ENCODE measurements at places on chromosomes 11 and 22.

- DNase-seq, result peak; percentile 97
Observed at GRCh38 chr11:8682303-8683114, at the start of the genes RPL27A and TRIM66. RPL27A (plus strand) TSS chr11:8682792; CDS start chr11:8682814, 22 bp downstream. TRIM66 (minus strand) TSS chr11:8682665; CDS start chr11:8672274, 10,391 bp downstream.

DNA sequence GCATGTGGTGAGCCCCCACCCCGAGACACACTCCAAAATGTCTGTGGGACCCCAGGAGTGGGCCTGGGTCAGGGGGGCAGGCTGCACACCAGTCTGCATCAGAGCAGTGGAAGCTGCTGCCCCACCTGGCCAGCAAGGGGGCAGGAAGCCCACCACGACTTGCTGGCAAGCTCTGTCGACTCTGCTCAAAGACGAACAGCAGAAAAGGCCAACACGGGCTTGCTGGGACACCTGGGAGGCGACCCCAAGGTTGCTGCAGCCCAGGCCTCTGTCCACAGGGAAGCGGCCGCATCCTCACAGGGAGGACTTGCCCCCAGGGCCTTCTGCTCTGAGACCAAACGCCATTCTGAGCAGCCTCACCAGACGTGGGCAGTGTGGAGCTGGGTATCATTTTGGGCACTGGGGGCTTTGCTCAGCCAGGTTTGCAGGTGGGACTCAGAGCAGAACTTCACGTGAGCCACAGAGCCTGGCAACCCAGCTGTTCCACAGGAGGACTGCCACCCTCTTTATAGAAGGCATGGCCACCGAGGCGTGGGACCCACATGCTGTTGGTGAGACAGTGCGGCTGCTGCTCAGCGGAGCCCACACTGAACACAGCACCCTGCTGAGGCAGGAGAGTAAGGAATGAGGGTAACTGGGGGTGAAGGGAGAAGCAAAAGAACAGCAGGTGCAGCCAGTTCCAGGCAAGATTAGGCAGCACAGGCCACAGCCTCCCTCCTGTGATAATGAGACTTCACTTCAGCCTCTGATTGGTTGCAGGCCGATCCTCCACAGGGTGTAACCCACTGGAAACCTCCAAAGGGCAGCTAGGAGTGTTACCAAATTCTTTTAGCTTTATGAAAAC lies 11.0 kb downstream of the IL17REL start:
- DNase-seq, result peak; percentile 88

DNA sequence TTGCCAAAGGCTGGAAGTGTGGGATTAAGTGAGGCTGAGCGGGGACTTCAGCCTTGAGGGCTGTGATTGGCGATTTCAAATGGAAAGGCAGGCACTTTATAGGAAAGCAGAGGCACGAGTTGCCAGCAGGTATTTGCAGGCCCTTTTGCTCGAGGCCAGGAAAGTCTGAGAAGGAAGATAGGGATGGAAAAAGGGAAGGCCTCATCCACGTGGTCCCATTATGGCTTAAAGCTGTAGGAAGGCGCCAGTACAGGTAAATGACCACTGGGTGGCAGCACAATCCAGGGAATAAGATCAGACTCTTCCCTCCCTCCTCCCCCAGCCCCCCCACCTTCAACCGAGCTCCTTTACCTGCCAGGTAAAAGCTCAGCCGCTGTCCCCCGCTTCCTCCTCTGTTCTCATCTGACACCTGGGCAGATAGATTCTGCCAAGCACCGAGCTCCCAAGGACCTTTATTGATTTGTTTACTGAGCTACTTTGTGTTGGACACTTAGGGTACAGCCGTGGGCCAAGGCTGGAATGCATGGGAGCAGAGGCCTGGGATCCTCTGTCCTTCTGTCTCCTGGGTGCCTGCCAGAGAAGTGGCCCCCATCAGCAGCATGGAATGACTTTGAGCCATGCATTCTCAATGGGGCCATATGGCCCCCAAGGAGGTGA lies 7.5 kb downstream of the P2RX3 start:
- no peak for DNase-seq

- DNase-seq, result no peak
Observed at GRCh38 chr11:127592371-127592770, 591.8 kb upstream of the KIRREL3 start.

GRCh38 chr22:17855572-17856290 lies 81.5 kb upstream of the BID start:
- DNase-seq, result no peak

- DNase-seq, result no peak
Observed at GRCh38 chr11:93216511-93217101, 18.8 kb upstream of the SLC36A4 start.

DNA sequence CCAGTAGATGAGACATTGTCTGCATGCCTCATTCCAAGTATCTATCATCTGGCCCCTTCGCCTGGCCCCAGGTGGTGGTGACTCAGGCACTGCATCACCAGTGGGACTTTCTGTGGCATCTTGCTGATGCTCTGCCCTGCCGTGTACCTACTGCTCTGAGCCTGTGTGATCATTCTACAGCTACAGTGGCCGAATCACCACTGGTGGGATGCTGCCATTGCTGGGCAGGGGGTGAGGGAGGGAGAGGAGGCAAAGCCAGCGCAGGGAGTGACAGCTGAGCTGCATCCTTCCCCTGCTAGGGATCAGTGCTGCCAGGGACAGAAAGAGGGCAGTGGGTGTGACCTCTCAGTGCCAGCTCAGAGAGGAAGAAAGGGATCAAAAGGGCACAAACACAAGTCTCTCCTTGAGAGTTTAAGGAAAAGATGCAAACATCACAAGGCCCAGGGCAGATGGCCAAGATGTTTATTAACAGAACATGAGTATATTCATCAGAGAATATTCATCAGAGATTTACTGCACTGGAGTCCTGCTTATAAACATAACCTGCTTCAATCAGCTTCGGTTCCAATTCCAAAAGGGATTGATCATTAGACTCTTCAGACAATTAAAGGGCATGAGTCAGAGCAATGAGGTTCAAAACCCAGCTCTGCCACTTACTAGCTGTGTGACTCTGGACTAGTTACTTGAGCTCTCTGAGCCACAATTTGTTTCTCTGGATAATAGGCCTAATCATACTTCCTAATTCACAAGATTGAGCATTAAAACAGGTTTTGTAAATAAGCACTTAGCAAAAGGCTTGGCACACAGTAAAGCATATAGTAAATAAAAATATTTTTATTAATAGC lies 109.8 kb downstream of the NAT10 start:
- no peak for DNase-seq

- no peak for DNase-seq
Observed at GRCh38 chr11:130907229-130907628, 9.1 kb downstream of the SNX19 start.

- no peak for DNase-seq
Observed at GRCh38 chr22:23385678-23386631, 194.1 kb downstream of the IGLL1 start.

- DNase-seq, result no peak
Observed at GRCh38 chr11:119486016-119486415, 63.0 kb upstream of the THY1 start.

DNA sequence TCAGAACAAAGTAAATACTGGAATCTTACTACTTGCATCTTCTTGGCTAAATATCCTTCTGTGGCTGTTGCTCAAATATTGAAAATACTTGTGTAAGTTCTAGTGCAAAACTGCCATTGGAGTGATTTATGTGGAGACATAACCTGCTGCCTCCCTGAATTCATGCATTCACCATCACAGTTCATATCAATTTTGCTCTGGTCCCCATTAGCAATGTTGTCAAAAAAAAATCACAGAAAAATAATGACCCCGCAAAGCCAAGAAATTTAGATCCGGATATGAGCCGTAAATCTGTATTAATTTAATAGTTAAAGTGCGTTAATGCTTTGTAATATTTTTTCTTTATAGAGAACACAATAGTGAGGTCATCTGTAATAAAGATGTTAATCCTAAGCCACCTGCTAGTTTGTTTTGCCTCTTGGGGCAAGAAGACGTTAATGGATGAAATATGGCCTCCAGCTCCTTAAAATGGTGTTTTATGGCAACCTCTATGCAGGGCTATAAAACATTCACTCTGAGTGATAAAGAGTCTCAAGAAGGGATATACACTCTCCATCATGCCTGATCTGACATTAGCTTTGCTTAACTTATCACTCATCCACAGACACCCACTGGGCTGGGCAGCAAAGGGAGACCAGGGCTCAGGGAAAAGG lies 255.9 kb downstream of the INSC start:
- no peak for DNase-seq

- DNase-seq, result peak; percentile 92
Observed at GRCh38 chr11:44036811-44037657, 10.7 kb upstream of the ACCSL start.

DNA sequence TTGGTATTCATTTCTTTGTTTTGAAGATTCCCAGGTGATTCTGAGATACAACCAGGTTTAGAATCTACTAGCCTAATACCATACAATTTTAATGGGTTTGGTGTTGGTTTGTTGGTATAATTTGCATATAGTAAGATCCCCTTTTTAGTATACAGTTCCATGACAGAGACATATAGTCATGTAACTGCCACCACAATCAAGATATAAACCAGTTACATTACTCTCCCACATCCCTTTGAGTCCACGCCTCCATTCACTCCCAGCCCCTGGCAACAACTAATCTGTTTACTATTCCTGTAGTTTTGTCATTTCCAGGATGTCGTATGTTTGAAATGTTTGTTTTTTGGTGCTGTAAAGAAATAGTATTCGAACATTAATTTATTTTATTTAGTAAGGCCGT lies 4.3 kb downstream of the ASRGL1 start:
- DNase-seq, result no peak
